ENCODE measurements at places on chromosomes 2 and 18.

- no peak for DNase-seq
Observed at GRCh38 chr18:13641551-13642439, 84.6 kb downstream of the FAM210A start.

DNA sequence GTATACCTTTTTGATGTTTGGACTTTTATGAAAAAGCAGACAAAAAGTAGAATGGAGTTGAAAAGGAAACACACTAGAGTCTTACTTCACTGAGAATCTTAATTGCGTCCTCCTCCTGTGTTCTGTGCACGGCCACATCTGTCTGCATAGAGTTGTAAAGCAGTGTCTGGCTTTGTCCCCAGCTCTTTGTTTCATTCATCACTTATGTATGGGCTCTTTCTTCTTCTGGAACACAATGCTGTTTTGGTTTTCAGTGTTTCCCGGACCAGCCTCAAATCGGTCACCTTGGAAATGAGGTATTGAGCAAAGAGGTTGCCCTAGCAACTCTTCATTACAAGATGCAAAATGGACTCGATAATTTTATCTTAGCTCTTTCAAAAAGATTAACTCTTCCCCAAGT is 104.3 kb upstream of the CNGA3 start:
- no peak for DNase-seq

GRCh38 chr18:48948112-48949049 is 2.4 kb downstream of the SMAD7 start:
- DNase-seq = peak; percentile 68

DNA sequence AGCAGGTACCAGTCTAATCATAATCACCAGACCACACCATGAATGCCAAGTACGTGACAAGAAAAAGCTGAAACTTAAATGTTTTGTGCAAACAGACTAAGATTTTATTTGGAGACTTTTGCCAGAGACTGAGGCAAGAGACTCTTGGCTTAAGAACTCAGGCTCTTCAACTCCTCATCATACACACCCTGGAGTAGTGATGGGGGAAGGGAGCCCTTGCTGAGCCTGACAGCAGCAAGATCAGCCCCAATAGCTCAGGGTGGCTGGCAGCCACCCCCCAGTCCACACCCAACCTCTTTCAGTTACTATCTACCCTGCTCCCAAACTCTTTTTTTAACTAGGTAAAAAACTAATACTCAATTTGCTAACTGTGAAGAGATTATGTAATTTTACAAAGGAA is 114.8 kb downstream of the CCBE1 start:
- no peak for DNase-seq

DNA sequence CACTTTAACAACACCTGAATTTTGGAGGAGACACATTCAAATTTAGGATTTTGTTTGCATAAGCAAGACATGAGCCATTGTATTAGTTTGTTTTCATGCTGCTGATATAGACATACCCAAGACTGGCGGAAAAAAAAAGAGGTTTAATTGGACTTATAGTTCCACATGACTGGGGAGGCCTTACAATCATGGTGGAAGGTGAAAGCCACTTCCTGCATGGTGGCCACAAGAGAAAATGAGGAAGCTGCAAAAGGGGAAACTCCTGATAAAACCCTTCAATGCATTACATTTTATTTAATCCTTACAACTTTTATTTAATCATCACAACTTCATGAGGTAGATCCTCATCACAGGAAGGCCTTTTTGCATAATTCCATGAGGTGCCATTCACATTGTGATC is 242.0 kb upstream of the STON1 start:
- DNase-seq = no peak

- DNase-seq = no peak
Observed at GRCh38 chr2:239318151-239318611, 82.6 kb downstream of the HDAC4 start.

GRCh38 chr2:27720004-27720551 is 51.4 kb upstream of the MRPL33 start:
- DNase-seq = peak; percentile 62

DNA sequence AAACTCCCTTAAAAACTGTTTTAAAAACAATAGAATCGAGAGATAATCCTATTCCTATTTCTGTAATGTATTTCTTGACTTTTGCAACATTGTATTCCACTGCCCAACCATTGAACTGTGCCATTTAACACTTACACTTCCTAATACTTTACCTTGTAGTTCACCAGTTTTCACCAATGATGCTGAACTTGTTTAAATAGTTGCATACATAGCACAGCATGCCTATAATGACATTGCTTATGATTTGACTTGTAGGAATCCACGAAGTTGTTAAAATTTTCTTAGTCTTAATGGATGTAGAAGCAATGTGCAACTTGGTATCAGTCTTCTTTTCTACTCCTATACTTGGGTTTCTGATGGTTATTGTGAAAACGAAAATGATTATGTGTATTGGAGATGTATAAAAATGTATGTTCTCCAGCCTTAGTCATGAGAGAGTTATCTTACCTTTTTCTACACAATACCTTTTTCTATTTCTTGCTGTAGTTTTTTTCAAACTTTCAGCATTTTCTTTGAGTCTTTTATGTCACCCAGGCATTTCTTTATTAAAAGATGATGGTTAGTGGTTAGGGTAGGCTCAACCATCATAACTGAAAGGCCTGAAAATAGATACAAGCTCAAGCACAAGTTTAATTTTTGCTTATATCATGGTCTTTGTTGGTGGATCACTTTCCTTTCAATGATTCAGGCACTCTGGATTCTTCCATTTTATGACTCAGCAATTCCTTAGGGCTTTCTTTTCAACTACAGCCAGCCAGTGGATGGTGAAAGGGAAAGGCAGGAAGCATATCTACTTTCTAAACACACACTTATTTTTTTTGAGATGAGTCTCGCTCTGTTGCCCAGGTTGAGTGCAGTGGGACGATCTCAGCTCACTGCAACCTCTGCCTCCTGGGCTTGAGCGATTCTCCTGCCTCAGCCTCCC is 9.4 kb downstream of the GPD2 start:
- DNase-seq = peak; percentile 35

- DNase-seq = no peak
Observed at GRCh38 chr2:64770781-64771334, 117.1 kb upstream of the SERTAD2 start.

DNA sequence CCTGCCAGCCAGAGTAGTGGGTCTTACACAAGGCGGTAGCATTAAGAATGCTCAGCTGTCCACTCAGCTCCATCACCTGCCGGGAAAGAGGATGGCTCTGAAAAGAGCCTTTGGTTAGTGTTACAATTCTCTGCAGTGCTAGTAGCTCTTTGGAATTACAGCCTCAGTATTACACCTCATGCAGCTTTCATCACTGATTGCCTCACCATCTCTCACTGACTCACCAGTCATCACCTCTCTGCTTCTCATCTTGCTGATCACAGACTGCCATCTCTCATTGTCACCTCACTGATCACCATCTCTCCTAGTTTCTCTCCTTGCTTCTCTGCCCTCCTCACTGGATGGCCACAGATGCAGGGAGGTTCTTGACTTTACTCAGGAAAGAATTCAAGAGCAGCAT is 573.5 kb upstream of the SETBP1 start:
- DNase-seq = no peak

- DNase-seq = no peak
Observed at GRCh38 chr18:53421869-53422268, 802.6 kb downstream of the MBD2 start.

DNA sequence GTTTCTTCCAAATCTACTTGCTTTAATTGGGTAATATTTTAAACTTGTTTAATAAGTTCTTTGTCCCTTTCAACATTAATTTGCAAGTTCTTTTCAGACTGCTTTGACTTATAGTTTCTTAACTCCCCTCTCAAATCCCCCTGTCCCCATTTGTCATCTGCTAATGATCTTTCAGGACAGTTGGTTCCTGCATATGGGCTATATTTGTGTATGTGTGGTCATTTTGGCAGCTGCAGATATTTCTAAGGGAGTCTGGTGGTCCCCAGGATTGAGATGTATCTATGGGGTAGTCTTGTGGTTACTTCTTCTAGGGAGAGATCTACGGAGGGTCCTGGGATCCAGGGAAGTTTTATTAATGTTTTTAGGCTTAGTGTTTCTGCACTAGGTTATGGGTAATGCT is 120.6 kb upstream of the SP3 start:
- DNase-seq = no peak

- no peak for DNase-seq
Observed at GRCh38 chr2:47652061-47652690, 130.8 kb upstream of the MSH6 start.

DNA sequence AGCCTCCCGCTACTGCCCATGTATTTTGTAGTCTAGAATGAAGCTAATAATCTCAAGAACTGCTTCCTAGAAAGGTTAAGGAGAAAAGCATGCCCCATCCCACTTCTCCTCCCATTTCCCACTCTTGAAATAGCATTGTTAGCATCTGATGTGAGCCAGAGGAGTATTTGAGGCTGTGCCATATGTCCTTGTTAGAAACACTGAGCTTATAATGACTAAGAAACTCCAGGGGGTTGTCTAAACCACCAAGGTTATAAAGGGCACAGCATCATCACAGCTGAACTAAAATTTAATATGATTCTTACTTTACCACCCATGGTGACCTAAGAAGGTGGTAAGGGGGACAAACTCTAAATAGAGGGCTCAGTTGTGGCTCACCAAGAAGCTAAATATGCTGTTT is 16.6 kb downstream of the TSPYL6 start:
- peak; percentile 29 for DNase-seq

- DNase-seq = no peak
Observed at GRCh38 chr2:149077861-149078260, 39.4 kb downstream of the LYPD6B start.

- DNase-seq = peak; percentile 60
Observed at GRCh38 chr2:193695367-193695766, 1500.6 kb upstream of the TMEFF2 start.

DNA sequence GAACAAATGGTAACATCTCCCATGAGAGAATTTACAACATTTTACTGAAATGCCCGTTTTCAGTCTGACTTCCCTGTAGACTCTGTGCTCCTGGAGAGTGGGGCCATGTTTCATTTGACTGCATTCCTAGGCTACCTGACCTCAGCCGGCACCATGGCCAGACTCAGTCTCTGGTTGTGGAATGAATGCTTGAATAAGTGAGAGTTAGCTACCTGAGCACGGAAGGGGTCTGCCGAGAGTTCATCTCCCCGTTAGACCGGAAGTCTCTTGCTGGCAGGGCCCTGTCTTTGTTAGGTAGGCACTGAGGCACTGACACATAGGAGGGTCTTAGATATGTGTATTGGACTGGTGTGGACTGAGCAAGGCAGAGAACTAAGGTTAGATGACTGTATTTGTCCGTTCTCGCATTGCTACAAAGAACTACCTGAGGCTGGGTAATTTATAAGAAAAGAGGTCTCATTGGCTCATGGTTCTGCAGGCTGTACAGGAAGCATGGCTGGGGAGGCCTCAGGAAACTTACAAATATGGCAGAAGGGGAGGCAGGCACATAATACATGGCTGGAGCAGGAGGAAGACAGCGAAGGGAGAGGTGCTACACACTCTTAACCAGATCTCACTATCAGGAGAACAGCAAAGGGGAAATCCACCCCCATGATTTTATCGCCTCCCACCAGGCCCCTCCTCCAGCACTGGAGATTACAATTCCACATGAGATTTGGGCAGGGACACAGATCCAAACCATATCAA is 271.2 kb downstream of the GLI2 start:
- no peak for DNase-seq

GRCh38 chr2:222887124-222887523 is 26.3 kb downstream of the ACSL3 start:
- no peak for DNase-seq

DNA sequence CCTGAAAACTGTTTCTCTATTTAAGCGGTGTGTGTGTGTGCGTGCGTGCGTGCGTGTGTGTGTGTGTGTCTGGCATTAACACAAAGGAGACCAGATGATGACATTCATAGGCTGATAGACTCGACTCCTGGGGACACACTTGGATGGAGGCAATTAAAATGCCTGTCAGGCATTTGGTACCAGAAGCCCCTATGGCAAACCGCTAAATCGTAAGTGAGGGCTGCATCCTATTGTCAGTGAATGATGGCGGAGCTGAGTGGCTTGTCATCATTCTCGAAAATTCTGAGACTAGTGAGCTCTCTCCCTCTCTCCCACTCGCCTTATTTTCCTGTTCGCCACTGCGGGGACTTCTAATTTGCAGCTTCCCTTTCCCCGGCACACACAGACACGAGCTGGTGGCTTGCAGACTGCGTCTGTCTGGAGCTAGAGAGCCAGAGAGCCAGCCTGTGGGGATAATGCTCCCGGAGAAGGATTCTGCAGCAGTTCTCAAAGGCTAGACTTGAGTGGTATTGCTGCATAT is 155.4 kb downstream of the MAP2 start:
- peak; percentile 45 for DNase-seq

- no peak for DNase-seq
Observed at GRCh38 chr2:230796280-230796862, 68.4 kb upstream of the ITM2C start.

- DNase-seq = no peak
Observed at GRCh38 chr2:70607121-70607561, 53.5 kb upstream of the TGFA start.

DNA sequence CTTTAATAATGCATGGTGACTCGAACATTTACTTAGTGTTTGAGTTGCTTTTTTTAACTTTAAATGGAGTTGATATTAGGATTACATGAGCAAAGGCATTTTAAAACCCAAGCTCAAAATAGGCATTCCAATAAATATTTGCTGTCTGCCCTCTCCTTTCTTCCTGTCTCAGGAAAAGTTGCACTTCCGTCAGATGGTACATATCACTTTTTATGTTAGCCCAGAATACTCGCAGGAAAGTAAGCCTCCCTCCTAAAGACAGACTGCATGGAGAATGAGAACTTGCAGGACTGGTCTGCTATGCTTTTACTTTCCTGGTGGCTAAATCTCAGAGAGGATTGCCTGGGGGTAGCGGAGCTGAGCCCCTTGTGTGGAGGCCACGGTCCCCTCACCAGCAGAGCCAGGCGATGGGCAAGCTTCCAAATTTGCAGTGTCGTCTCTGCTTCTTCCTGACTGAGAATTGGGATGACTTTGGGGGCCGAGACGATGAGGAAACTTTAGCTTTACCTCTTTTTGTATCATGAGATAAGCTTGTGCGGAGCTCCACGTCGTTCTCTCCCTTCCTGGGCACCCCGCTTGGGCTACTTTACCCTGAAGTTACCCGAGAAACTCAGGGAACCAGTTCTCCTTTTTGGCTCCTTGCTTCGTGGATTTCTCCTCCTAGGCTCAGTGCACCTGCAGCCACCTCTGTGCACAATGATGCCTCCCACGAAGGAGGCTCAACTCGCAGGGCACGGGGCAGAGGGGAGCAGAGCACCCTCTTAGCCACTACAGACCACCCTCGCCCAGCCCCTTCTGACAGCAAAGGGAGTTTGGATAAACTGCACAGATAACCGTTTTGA is 223.3 kb downstream of the SH3RF3 start:
- DNase-seq = no peak

DNA sequence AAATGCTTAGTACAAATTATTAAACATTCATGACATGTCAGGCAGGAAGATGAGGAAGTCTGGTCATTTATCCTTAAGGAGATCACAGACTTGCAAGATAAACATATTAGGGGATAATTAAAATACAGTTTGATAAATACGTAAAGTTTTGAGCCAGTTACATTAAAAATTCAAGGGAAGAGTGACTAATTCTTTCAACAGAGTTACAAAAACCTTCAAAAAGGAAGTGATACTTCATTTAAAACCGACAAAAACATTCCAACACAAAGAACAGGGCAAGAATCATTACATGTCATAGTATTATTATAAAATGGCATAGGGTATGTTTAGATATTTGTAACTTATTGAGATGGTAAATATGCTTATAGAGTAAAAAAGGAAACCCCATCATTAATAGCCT is 636.0 kb downstream of the NR4A2 start:
- DNase-seq = no peak
